ENCODE measurements at places on chromosomes 6 and 20.
A peak's percentile ranks its signal among the peaks of the same experiment; 100 is the strongest.

DNA sequence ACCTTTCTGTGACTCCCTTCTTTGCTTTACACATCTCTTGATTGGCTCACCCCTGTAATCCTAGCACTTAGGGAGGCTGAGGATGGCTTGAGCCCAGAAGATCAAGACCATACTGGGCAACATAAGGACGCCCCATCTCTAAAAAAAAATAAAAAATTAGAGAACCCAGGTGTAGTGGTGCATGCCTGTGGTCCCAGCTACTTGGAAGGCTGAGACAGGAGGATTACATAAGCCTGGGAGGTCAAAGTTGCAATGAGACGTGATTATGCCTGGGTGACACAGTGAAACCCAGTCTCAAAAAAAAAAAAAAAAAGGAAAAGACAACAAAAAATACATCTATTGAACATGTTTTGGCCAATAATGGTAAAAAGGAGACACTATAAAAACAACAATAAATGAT, 37.8 kb downstream of the CHD6 start:
- no peak for DNase-seq

DNA sequence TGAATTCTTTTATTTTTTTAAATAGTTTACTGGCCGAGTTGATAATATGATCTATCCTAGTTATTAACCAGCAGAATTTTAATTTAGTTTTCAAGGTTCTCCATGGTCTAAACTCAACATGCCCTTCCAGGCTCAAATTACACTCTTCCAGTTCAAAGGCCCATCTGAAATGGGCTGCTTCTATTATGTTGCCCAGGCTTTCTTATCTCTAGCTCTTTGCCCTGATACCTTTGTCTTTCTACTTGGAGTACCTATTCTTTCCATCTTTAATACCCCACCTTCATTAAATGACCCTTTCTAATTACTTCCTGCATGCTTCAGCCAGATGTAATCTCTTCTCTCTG, 541.2 kb upstream of the FLRT3 start:
- DNase-seq: no peak

DNA sequence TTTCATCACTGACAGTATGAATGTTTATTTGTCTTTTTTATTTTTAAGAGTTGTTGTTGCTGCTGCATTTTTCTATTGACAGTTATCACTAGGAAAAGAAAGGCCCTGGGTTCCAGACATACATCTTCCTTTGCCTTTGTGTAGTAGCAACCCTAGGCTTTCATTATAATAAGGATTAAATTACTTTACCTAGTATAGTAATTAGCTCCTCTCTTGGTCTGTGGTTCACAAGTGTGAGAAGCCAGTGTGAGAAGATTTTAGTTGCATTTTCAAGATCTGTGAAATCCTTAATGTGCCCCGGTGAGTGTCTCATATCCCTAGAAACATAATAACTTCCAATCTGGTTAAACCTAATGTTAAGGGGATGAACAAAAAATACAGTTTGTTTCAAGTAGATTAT, 799.3 kb upstream of the MAP3K7 start:
- no peak for DNase-seq

- DNase-seq: no peak
Observed at GRCh38 chr6:3045369-3045768, 22.9 kb upstream of the RIPK1 start.

GRCh38 chr6:30752157-30752927, 8.0 kb upstream of the IER3 start:
- DNase-seq: peak; percentile 95

DNA sequence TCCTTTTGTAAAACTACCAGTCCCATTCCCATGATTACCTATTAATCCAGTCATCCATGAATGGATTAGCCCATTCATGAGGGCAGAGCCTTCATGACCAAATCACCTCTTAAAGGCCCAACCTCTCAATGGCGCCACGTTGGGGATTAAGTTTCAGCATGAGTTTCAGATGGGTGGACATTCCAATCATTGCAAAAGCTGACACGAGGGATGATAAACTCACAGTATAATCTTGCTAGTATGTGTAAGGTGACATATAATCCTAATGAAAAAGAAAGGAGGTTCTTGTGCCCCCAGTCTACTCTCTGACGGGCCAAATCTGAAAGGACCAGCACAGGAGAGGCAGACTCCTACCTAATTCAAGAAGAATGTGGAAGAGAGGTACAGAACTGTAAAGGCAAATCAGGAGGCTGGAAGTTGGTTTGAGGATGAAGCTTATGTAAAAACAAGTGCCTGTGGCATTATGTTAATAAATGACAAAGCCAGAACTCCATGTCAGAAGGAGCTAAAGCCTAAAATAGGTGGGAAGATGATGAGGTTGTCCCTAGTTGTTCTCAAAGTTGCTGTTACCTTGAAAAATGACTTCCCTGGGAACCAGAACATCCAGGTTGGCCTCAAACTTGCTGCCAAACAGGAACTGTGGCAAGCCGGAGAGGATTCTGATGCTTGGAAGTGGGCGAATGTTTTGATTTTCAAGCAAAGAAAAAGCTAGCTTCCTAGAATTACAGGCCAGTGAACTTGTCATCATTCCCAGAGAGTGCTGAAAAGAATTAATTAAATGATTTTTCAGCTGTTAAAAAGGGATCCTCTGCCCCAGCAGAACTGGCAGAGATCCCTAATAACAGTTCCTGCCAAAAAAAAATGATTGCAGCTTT, 106.5 kb upstream of the TIAM2 start:
- no peak for DNase-seq

DNA sequence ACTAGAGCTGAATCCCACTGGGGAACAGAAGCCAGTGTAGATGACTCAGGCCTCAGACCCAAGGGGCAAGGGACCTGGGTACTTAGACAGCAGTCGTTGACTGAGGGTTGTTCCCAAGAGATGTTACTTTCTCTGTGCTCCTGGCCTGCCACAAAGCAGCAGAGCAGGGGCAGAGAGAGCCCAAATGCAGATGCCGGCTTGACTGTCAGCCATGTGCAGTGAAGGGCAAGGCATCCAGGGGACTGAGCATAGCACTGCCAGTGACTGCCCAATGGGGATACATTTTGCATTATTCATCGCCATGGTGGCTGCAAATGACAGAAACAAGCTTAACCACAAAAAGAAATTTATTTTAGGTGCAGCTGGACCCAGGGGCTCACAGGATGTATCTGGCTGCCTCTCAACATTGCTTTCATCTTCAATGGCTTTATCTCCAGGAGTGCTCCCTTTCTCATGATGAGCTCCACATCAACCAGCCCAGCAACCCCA, 7.6 kb upstream of the TP53RK start:
- DNase-seq: no peak

DNA sequence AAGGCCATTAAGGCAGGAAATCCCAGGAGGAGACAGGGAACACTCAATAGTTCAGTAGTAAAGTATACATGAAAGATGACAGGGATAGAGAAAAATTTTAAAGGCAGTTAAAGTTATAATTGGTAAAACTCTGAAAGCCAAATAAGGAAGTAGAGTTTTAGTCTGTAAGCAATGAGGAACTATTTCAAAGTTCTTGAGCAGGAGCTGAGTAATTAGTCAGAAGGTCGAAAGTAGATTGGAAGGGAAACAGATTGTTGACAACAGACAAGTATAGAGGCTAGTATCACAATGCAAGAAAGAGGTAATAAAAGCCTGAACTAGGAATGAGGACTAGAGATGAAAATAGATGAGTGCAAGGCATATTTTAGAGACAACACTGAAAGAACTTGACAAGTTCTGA, 150.3 kb downstream of the CDK19 start:
- peak; percentile 54 for DNase-seq

DNA sequence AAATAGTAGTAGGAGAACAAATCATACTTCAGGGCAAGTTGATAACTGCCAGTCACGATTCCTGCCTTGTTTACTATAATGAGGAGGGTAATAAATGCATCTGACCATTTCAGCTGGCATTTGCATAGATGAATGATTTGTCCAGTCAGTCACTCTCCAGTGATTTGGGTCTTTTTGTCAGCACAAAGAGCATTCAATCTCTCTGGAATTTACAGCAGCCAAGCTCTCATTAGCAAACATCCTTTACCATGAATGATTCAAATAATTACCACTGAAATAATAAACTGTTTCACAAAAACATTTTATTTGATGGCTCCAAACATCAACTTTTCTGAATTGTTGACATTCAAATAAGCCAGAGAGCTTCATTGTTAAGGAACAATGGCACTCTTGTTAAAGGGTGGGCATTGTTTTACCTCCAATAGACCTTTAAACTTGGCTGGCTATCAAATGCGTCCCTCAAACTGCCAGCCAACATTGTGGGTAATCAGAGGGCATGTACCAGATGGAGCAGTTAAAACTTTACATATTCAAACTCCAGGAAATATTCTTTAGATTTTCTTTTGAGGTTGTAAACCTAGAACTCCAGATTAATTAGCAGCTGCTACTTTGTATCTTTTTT, 30.0 kb upstream of the FBXL4 start:
- DNase-seq: no peak

- DNase-seq: no peak
Observed at GRCh38 chr6:3245216-3245615, 13.5 kb upstream of the PSMG4 start.

GRCh38 chr6:144590532-144590931, 305.4 kb downstream of the UTRN start:
- DNase-seq: no peak

GRCh38 chr6:41555326-41556300, 9.4 kb downstream of the FOXP4 start:
- no peak for DNase-seq

GRCh38 chr20:4112481-4113421, 97.4 kb upstream of the RNF24 start:
- peak; percentile 53 for DNase-seq

GRCh38 chr20:37484331-37484730, 36.7 kb upstream of the NNAT start:
- DNase-seq: no peak

DNA sequence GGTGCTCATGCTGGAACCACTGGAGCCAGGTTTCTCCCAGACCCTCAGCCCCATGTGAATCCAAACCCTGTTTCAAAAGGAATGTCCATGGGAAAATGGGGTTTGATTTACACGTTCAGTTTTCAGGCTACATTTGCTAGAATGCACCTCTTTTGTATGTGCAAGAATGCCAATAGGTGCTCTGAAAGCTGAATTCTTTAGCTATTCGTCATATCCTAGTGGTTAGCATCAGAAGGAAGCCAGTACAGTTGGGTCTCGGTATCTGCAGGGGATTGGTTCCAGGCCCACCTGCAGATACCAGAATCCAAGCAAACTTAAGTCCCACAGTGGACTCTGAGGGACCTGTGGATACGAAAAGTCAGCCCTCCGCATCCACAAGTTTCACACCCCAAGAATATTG, 93.4 kb downstream of the UST start:
- DNase-seq: no peak

- peak; percentile 33 for DNase-seq
Observed at GRCh38 chr6:27720607-27721580, 191.3 kb downstream of the OR2B2 start.

GRCh38 chr20:62795023-62795761, 1.1 kb upstream of the MRGBP start:
- DNase-seq: peak; percentile 72

- no peak for DNase-seq
Observed at GRCh38 chr6:144395826-144396225, 110.7 kb downstream of the UTRN start.

DNA sequence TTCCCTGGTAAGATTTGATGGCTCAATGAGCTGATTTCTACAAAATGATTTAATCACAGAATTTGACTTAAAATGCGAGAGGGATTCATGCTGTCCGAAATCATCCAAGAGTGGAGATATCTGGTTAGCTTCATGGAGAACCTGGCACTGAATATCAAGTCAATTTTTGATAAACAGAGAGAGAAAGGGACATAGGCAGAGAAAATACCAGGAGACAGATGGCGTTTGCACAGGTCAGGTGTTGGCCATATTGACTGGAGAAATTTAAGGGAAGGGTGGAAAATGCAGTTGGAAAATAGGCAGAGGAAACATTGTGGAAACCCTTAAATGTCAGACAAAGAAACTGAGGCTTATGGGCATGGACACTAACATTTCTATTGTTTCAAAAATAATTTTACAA, 47.0 kb downstream of the BCAS1 start:
- no peak for DNase-seq

DNA sequence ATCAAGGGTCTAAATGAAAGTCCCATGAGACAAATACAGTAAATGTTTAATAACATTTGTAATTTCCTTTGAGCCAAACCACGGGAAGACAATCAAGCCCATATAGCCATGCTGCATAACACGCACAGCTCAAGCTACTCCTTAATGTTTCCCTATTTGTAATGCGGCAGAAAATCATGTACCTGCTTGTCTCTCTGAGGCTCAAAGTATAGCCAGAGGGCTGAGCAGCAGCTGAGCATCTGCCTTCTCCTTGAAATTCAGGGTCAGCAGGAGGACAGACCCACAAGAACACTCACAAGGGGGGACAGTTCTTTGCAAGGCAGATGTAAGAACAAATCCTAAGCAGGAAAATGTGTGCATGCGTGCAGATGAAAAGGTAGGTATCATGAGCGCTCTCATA, 45.8 kb upstream of the JARID2 start:
- no peak for DNase-seq

- DNase-seq: peak; percentile 49
Observed at GRCh38 chr6:27800731-27801373, 111.3 kb downstream of the OR2B2 start.

DNA sequence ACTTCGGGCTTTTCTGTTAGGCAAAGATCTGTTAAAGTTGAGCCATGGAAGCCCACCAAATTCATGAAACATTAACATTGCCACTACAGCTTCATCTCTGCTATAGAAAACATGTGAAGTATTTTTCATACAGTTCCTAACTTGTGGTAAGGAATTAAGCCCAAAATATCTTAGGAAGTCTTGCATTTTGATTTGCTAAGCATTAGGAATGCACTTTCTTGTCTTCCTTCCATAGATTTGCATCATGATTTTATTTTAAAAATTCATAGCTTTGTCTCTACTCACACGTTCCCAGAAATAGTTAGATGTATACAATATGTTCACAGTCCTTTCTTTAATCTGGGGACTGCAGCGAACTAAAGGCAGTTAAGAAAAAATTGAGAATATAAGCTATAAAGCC, 325.6 kb downstream of the CENPW start:
- DNase-seq: no peak

GRCh38 chr6:119160911-119161310, 82.4 kb upstream of the FAM184A start:
- no peak for DNase-seq

DNA sequence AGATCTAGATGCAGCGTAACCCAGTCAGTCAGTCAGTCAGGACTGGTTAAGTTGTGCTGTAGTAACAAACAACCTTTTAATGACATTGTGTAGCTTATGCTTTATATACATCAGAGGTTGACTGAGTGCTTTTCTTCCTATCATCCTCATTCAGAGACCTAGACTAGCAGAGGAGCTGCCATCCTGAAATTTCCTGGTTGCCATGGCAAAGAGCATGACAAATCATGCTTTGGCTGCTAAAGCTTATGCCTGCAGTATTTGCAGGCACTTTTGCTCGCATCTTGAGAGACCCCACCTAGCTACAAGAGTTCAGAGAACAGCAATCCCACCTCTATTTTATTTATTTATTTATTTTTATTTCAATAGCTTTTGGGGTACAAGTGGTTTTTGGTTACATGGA, 244.0 kb downstream of the BTBD3 start:
- no peak for DNase-seq

DNA sequence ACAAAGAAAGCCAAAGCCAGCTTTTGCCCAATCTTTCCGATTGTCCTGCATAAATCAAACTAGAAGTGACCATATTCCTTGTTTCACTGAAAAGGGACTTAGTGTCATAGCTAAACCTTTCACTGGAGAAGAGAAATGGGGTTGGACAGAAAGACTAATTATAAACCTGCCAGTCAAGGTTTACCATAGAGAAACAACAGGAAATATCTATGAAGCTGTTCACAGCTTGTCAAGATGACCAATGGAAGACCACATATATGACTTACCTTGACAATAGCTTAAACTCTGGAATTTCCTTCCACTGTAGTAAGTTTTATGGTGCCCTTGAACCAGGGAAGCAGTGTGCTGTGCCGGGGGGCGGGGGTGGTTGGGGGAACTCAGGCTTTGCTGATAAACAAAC, 107.7 kb upstream of the PHACTR1 start:
- no peak for DNase-seq

All from hematopoietic multipotent progenitor cell treated with erythropoietin and hydrocortisone succinate and interleukin-3 and kit ligand, for 6 days (in vitro differentiated cells).